Epithelial cell of proximal tubule (primary cell): ENCODE measurements at places on chromosomes 6 and 20. TPM values are rescaled to one million over a fixed set of nuclear protein-coding genes. Genes with fewer than 3 reads are reported as not detected.

CST2 gene
- total RNA-seq: not detected in 2 replicates

SLA2 gene
- total RNA-seq: not detected in 2 replicates

VNN1 gene
- under 0.01 and 0.14 TPM in 2 replicates for total RNA-seq

PPIL4 gene
- total RNA-seq: 20.9 and 33.0 TPM in 2 replicates

SULF2 gene
- 11.2 and 20.4 TPM in 2 replicates for total RNA-seq

GPX5 gene
- total RNA-seq: not detected in 2 replicates

EEF1E1 gene
- total RNA-seq: 88.8 and 136 TPM in 2 replicates

ERMARD gene
- 9.1 and 12.6 TPM in 2 replicates for total RNA-seq

PLG gene
- total RNA-seq: not detected in 2 replicates

SIRPB1 gene
- 0.46 and 8.0 TPM in 2 replicates for total RNA-seq

PRDM13 gene
- total RNA-seq: not detected in 2 replicates

RBM24 gene
- total RNA-seq: 3.2 and 5.4 TPM in 2 replicates

FLRT3 gene
- 2.8 and 3.3 TPM in 2 replicates for total RNA-seq

KIF13A gene
- 12.5 and 15.5 TPM in 2 replicates for total RNA-seq

EBF4 gene
- 0.36 and 2.5 TPM in 2 replicates for total RNA-seq

FYN gene
- total RNA-seq: 26.1 and 55.4 TPM in 2 replicates

COL12A1 gene
- 17.5 and 37.7 TPM in 2 replicates for total RNA-seq

MAVS gene
- 20.8 and 22.2 TPM in 2 replicates for total RNA-seq

PRL gene
- not detected in 2 replicates for total RNA-seq

AP5S1 gene
- total RNA-seq: 14.4 and 22.5 TPM in 2 replicates

GPLD1 gene
- 0.51 and 0.75 TPM in 2 replicates for total RNA-seq

SLC16A10 gene
- 0.63 and 1.9 TPM in 2 replicates for total RNA-seq

IMPG1 gene
- not detected in 2 replicates for total RNA-seq
